ENCODE measurements at places on chromosomes 13 and 19.

- H3K36me3 ChIP-seq: peaks cover 11% of the 10 kb centered on the region
- H3K27ac ChIP-seq: no peak overlapping the region
- H3K4me3 ChIP-seq: no peak overlapping the region
- no peaks in the 10 kb centered on the region for H3K4me1 ChIP-seq
- H3K27me3 ChIP-seq: no peaks in the 10 kb centered on the region
- no peak for DNase-seq
Observed at GRCh38 chr13:52701728-52702465, 37.7 kb downstream of the CNMD start.

- H3K36me3 ChIP-seq: no peaks in the 10 kb centered on the region
- H3K4me1 ChIP-seq: no peaks in the 10 kb centered on the region
- H3K27me3 ChIP-seq: no peaks in the 10 kb centered on the region
- H3K4me3 ChIP-seq: no peak overlapping the region
Observed at GRCh38 chr19:48859711-48860572, 8.5 kb downstream of the PLEKHA4 start.

DNA sequence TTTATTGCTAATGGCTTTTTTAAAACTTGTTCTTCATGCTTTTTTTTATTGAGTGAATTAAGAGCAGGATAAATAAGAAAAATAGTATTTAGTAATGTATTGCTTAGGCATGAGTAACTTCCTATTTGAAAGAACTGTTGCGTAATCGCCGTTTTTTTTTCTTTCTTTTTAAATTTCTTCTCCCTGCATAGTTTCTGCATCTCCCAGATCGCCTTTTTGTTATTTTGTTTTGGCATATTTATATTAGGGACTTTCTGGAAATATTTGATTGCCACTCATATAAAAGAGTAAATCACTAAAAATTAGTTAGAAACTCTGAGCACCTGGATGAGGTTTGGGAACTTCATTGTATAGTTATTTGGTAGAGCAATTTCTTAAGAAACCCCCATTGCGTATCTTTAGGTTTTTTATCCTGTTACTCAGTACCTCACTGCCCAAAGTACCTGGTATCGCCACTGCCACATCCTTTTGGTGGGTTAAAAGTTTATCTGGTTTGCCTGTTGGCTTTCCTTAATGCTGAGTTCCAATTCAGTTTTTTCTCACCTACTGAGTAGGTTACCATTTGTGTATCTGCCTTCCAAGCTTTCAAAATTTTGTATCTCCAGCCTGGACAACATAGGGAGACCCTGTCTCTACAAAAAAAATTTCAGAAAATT is 36.2 kb upstream of the LPAR6 start:
- peak overlapping the region; percentile 30 for H3K4me3 ChIP-seq
- no peaks in the 10 kb centered on the region for H3K27me3 ChIP-seq
- DNase-seq: peak; percentile 80

GRCh38 chr13:100300708-100301107 is 211.8 kb downstream of the PCCA start:
- no peaks in the 10 kb centered on the region for H3K27me3 ChIP-seq
- no peak overlapping the region for H3K4me3 ChIP-seq
- peaks cover 5% of the 10 kb centered on the region for H3K36me3 ChIP-seq
- no peaks in the 10 kb centered on the region for H3K4me1 ChIP-seq
- no peak for DNase-seq
- no peak overlapping the region for H3K27ac ChIP-seq

DNA sequence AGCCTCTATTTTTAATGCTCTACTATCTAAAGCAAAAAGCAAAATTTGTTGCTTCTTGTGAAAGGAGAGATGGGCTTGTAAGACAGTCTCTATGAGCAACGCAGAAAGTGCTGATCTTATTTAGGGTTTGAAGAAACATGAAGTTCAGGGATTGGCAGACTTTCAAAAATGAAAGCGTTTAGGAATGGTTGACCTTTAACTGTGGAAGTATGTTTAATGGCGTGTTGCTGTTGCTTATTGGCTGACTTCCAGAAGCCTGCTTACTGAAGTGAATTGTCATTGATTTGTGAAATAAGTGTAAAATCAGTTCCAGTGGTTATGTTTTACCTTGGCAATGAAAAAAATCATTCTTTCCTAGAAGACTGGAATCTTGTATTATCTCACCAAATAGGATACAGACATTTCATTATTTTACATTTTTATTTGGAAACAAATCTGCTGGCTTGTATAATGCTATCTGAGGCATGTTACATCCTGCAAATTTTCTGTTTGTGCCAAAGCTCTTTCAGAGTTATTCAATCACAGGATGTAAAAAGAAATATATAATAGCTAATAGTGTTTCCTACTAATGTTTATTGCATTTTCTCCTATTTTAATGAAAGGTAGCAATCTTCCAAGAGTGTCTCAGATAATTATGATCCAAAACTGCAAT is 221.3 kb upstream of the SLITRK6 start:
- no peaks in the 10 kb centered on the region for H3K36me3 ChIP-seq
- H3K27me3 ChIP-seq: no peaks in the 10 kb centered on the region
- H3K27ac ChIP-seq: no peak overlapping the region
- H3K4me3 ChIP-seq: no peak overlapping the region

DNA sequence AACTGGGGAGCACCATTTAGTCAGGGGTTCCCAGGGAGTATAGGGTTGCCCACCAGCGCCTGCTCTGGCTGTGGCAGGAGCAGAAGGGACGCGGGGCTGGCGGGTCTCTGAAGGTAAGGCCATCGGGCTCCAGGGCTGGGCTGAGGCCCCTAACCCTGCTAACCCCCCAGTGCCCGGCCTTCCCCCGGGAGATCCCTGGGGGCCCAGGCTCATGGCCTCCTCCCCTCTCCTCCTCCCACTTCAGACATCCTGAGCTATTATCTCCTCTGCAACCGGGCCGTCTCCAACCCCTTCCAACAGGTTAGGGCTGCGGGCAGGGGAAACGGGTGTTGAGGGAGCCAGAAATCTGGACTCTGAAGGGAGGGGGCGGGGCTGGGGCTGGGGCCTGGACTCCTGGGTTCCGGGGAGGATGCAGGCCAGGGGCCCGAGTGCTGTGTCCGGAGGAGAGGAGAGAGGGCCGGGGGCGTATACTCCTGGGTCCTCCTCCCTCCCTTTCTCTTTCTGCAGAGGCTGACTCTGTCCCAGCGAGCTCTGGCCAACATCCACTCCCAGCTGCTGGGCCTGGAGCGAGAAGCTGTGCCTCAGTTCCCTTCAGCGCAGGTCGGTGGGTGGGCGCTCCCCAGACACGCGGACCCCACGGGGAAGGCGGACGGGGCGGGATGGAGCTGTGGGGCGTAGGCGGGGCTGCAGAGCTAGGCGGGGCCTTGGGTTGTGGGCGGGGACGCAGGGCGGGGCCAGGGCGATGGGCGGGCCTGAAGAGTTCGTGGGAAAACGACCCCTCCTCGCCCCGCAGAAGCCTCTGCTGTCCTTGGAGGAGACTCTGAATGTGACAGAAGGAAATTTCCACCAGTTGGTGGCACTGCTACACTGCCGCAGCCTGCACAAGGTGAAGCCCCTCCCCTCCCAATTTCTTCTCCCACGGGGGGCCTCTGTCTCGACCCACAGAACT is 15.3 kb downstream of the TTYH1 start:
- H3K27ac ChIP-seq: no peak overlapping the region
- H3K36me3 ChIP-seq: no peaks in the 10 kb centered on the region
- no peak overlapping the region for H3K4me3 ChIP-seq
- no peaks in the 10 kb centered on the region for H3K27me3 ChIP-seq

DNA sequence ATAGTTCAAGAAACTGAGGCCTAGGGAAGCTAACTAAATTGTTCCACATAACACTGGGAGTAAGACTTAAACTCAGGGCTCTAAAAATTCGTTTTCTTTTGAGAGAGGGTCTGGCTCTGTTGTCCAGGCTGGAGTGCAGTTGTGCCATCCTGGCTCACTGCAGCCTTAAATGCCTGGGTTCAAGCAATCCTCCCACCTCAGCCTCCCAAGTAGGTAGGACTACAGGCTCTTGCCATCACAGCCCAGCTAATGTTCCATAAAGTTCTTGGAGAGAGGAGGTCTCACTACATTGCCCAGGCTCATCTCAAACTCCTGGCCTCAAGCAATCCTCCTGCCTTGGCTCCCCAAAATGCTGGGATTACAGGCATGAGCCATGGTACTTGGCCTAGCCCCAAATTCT is 10.7 kb downstream of the ZMYM5 start:
- H3K27me3 ChIP-seq: no peaks in the 10 kb centered on the region
- H3K36me3 ChIP-seq: peaks cover 32% of the 10 kb centered on the region
- no peak overlapping the region for H3K4me3 ChIP-seq
- no peak overlapping the region for H3K27ac ChIP-seq
- peaks cover 8% of the 10 kb centered on the region for H3K4me1 ChIP-seq
- no peak for DNase-seq

GRCh38 chr13:91621161-91621560 is 222.7 kb downstream of the GPC5 start:
- H3K4me1 ChIP-seq: no peaks in the 10 kb centered on the region
- no peak overlapping the region for H3K27ac ChIP-seq
- no peaks in the 10 kb centered on the region for H3K27me3 ChIP-seq
- H3K36me3 ChIP-seq: no peaks in the 10 kb centered on the region
- DNase-seq: no peak
- no peak overlapping the region for H3K4me3 ChIP-seq

- H3K4me1 ChIP-seq: no peaks in the 10 kb centered on the region
- no peaks in the 10 kb centered on the region for H3K36me3 ChIP-seq
- no peak within 1 kb of the TSS for H3K4me3 ChIP-seq
- no peak for DNase-seq
- H3K27ac ChIP-seq: no peak within 1 kb of the TSS
Observed at GRCh38 chr19:50513746-50514345, at the start of gene ASPDH. Gene ASPDH, minus strand, starts transcription at chr19:50513913. Its CDS starts 90 bp downstream, at chr19:50513823.

GRCh38 chr19:48283908-48284307 is 14.0 kb downstream of the ZNF114 start:
- H3K27ac ChIP-seq: 0 out of 2 replicates have a peak overlapping the region, but pooled peaks have one; percentile 12
- peak; percentile 44 for DNase-seq
- no peaks in the 10 kb centered on the region for H3K4me1 ChIP-seq
- no peaks in the 10 kb centered on the region for H3K36me3 ChIP-seq
- no peak overlapping the region for H3K4me3 ChIP-seq

GRCh38 chr13:47858042-47859025 is 142.7 kb downstream of the SUCLA2 start:
- no peaks in the 10 kb centered on the region for H3K36me3 ChIP-seq
- H3K27me3 ChIP-seq: no peaks in the 10 kb centered on the region
- DNase-seq: peak; percentile 86
- H3K4me3 ChIP-seq: peak overlapping the region; percentile 41
- peak overlapping the region; percentile 39 for H3K27ac ChIP-seq

GRCh38 chr13:51432576-51432975 is 20.3 kb downstream of the INTS6 start:
- H3K27me3 ChIP-seq: no peaks in the 10 kb centered on the region
- H3K4me1 ChIP-seq: no peaks in the 10 kb centered on the region

DNA sequence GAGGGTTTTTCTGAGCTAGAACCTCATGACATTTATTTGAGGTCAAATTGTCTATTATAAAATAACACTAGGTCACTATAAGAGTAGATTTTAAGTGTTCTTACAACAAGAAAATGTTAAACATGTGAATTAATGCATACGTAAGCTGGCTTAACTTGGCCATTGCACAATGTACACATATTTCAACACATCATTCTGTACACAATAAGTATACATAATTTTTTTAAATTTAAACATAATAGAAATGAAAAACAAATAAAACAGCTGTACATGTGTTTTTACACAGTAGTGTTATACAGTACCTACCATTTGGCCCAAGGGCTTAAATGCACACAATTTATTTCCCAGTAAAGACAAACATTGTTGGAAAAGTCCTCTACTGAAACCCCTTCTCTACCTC is 269.9 kb downstream of the DACH1 start:
- H3K4me3 ChIP-seq: no peak overlapping the region
- no peak for DNase-seq
- H3K4me1 ChIP-seq: no peaks in the 10 kb centered on the region
- no peak overlapping the region for H3K27ac ChIP-seq
- no peaks in the 10 kb centered on the region for H3K36me3 ChIP-seq
